Esophagus squamous epithelium (tissue), 5 donors: ENCODE measurements at places on chromosomes 6 and 20.

- no peak for DNase-seq
These were observed 209.1 kb upstream of the CDYL start for GRCh38 chr6:4567141-4567540.

DNA sequence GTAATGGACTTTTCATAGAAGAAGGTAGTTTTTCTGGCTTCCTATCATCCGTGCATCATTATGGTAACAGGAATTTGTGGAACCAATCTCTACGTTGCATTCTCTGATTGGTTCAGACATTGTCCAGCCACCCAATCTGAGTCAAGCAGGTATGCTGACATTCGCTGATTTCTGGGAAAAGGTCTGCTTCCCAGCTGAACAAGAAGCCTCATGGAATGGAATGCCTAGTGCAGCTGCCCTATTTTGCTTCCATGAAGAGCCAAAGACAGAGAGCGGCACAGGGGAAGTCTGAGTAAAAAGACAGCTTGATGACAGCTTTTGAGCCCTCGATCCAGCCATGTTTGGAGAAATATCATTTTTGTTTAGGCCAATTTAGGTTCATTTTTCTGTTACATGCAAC lies 38.5 kb upstream of the TXLNB start:
- DNase-seq, result no peak

DNA sequence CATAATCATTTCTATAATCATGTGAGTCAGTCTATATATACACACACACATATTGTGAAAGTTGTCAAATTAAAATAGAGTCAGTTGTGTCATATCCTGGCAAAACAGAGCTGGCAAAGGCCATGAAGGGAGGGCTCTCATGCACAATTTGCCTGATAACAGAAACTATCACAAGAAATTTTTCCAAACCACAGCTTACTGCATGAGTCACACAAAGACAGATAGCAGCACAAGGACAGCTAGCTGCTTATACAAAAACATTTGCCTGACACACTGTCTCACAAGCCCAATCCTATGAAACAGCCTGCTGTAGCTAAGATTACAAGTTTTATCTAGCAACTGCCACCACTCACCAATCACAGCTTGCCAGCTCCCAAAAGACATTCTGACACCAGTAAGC lies 848.5 kb upstream of the MAN1A1 start:
- DNase-seq, result no peak

- no peak for DNase-seq
These were observed 21.6 kb upstream of the FBXO30 start for GRCh38 chr6:145836170-145836569.

DNA sequence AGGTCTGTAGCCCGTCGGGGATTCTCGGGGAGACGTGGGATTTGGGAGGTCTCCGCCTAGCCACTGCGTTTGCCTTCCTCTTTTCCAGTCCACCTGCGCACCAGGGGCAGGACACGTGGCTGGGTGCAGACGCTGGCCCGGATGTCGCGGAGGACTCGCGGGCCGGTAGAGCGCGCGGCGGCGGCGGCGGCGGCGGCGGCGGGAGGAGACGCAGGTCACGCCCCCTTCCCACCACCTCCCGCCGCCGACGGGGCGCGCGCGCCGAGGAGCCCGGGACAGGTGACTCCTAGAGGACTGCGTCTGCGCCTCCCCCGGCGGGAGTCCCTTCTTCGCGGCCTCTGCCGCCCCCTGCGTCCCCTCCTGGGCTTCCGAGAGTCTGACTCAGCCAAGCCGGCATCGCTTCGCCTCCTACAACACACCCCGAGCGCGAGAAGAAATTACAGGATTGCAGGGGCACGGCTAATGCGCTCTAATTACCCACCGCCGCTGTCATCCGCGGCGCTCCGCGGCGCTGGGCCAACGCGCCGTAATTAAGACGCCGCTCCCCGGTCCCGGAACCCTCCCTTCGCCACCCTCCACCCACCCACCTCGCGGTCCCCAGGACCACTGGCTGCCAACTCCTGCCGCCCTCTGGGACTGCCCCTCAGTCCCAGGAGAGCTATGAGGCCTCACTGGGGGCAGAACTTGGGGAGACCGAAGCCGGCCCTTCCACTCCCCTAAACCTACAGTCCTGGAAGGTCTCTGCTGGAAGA lies 124.5 kb downstream of the MRPL14 start:
- no peak for DNase-seq

- no peak for DNase-seq
These were observed 219.3 kb downstream of the ARHGAP18 start for GRCh38 chr6:129490521-129491255.

DNA sequence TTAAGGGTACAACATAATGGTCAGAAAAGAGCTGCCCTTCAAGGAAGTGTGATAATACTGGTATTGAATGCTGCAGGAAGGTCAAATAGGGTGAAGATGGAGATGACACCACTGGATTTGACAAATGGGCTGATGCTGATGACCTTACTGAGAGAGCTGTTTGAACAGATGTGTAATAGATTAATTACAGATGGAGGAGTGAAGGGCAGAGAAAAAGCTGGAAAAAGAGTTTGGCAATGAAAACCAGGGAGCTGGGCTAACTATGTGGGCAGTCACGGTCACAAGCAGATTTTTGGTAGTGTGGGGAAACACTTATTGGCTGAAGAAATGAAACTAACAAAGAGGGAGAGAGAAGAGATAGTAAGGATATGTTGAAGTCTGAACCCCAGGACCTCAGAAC lies 83.6 kb upstream of the ENPP5 start:
- no peak for DNase-seq

DNA sequence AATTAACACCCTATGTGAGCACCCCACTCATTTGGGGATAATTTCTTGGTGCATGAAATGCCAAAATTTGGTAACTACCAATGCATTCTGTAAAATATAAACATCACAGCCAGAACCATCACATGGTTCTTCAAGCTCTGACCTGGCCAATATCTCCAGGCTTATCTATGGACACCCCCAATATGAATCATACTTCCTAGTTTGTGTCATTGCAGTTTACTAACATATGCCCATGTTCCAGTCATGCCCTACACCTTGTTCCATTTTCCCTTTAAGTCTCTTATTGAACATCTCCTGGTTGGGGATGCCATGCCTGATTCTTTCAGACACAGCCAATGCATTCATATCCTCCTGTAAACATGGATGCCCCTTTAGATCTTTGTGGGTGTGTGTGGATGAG lies 572.8 kb upstream of the BTBD3 start:
- no peak for DNase-seq

GRCh38 chr6:16993396-16993795 lies 108.5 kb upstream of the STMND1 start:
- no peak for DNase-seq

- DNase-seq, result no peak
These were observed 73.6 kb upstream of the RIPOR2 start for GRCh38 chr6:25009393-25009710.

DNA sequence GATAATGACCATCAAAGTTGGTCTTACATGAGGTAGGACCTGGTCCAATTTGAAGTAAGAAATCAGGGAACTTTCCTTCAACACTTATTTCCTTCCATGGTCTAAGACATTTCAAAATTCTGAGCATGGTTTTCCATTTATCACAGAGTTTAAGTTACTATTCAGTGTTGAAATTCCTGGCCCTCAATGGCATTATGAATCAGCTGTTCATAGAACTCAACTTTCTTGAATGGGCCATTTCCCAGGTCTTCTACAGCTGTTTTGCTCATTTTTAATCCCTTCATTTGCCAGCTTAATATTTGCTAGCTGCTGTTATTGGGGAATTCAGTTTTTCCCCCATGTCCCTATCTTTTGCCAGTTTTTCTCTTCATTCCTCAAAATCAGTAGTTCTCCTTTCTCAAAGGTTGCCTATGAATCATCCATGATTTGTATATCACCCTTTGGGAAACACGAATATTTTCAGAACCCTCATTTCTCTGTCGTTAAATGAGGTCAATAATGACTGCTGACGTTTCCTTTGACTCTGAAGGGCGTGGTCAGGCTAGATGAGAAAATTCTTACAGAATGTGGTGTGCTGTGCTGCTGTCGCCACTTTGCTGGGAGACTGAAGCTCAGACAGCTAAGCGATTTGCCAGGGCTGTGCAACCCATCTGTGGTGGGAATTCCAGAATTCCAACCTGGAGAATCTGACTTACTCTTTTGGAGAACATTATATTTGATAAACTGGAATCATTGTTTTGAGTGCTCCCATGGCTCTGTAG lies 216.5 kb upstream of the FLRT3 start:
- DNase-seq, result no peak

- DNase-seq, result no peak
These were observed 46.3 kb downstream of the OR2B2 start for GRCh38 chr6:27865850-27866356.

DNA sequence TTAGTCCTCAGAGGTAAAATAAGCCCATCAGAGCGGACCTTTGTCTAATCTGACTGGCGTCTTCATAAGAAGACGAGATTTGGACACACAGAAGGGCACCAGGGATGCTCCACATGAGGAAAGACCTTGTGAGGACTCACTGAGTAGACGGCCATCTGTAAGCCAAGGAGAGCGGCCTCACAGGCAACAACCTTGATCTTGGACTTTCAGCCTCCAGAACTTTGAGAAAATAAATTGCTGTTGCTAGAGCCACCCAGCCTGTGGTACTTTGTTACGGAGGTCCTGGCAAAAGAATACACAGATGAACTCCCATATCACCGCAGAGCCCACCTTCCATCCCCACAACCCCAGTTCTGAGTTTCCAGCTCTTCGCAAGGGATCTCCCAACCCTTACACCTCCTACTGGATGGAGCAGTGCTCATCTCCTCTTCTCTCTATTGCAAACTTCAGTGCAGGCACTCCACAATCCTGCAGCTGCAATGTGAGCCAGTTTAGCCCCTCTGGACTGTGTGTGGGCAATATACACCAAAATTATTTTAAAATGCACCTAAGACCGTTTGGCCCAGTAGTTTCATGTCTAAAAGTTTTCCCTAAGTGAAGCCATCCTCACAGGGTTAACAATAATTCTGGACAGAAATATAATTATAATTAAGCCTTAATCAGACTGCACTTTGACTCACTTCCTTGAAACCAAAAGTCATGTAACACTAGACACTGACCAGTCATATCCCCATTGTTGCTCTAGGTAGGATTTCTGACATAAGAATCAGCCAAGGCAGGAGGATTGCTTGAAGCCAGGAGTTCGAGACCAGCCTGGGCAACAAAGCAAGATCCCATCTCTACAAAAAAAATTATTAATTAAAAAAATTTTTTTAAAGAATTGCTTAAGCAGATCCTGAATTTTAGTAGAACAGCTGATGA lies 8.8 kb upstream of the TRIM31 start:
- DNase-seq, result no peak

- no peak for DNase-seq
These were observed 19.4 kb upstream of the CCM2L start for GRCh38 chr20:31990641-31991338.

- DNase-seq, result no peak
These were observed 237.1 kb upstream of the AFDN start for GRCh38 chr6:167589615-167589940.

DNA sequence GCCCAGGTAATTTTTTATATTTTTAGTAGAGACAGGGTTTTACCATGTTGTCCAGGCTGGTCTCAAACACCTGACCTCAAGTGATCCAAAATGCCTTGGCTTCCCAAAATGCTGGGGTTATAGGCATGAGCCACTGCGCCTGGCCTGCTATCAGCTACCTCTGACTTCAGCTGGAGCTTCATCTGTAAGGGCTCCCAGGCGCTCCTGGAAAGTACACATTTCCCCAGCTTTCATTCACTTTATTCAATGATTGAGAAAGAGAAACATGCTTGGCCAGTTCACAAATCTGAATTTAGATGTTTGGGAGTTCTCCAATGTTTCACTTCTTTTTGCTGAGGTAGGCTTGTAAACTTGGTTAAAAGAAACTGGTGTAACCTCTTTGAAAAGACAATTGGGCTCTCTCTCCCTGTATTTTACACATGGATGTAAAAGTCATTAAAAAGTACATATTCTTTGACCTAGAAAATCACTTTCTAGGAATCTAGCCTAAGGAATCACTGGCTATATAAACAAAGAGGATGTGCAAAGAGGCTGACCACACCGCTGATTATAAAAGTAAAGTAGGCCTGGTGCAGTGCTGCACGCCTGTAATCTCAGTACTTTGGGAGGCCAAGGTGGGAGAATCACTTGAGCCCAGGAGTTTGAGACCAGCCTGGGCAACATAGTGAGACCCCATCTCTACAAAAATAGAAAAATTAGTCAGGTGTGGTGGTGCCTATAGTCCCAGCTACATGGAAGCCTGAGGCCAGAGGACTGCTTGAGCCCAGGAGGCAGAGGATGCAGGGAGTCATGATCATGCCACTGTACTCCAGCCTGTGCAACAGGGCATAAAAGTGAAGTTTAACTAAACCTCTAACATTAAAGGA lies 128.9 kb downstream of the BACH2 start:
- DNase-seq, result no peak

DNA sequence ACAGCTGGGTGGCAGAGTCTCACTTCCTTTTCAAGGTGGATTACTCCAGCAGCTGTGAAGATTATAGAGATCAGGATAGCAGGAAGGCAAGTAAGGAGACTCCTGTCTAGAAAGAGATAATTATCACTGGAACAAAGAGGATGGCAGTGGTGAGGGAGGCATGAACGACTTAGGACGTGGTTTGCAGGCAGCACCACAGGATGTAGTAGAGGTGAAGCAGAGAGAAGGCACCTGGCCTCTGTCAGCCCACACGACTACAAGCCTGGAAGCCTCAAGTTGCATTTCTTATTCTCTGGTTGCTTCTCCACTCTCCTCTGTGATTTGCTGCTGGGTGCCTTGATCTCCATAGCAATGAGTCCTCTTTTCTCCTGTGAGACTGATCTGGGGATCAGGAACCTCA lies 62.7 kb downstream of the TSHZ2 start:
- DNase-seq, result no peak

DNA sequence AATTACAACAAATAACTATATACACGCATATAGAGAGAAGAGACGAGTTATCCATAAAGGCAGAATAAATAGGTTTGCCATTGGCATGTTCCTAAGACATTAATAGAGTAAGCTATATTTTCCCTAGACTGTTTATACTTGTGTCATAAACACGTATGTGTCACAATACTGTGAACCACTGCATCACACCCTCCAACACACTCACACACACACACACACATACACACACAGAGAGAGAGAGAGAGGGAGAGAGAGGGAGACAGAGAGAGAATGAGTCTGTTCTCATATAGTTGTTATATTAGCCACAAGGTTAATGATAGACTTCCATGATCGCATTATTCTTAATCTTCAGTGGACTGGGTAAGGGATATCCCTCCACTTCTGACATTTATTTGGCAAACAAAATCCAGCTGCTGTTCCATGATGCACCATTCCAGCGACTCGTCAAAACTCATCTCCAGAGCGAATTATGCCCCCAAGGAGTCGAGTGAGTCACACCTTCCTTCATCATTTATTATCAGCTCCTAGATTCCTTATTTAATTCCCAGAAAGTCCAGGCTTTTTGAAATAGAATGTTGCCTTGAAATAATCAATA lies 82.8 kb upstream of the HIVEP1 start:
- DNase-seq, result no peak
